ENCODE measurements at places on chromosomes 1 and 21. TPM values are rescaled to one million over a fixed set of nuclear protein-coding genes. Genes with fewer than 3 reads are reported as not detected.

OR2T33 gene
- not detected for total RNA-seq

S100A12 gene
- total RNA-seq = not detected

CMPK1 gene
- total RNA-seq = 162 TPM

TRAF3IP3 gene
- not detected for total RNA-seq

SLC22A15 gene
- 19.5 TPM for total RNA-seq

SLC26A9 gene
- not detected for total RNA-seq

GPR52 gene
- 3.3 TPM for total RNA-seq

PTCH2 gene
- total RNA-seq = 0.13 TPM

NBPF26 gene
- 36.5 TPM for total RNA-seq

HSD3B2 gene
- not detected for total RNA-seq

Measured in articular chondrocyte of knee joint (primary cell).